ENCODE measurements at places on chromosomes 6 and 20.

- no peak for DNase-seq
Observed at GRCh38 chr6:17928514-17929430, 58.7 kb downstream of the KIF13A start.

GRCh38 chr20:49669601-49670189 lies 44.0 kb downstream of the B4GALT5 start:
- no peak for DNase-seq

GRCh38 chr20:51525241-51526105 lies 17.0 kb downstream of the NFATC2 start:
- DNase-seq: no peak

DNA sequence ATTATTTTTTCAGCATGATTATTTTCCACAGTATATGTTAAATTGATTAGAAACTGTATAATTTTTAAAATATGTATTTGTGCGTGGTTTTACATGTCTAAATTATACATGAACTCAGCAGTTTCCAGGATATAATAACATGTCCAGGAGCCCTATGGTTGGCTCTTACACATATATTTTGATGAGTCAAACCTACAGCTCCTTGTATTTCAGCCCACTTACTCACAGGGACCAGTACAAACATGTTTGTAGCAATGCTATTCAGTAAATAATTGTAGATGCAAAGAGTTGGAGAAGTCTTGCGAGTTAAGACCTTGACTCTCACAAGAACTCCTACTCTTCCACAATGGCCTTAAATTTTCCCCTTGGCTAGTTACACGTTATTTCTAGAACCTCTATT lies 107.2 kb upstream of the SASH1 start:
- DNase-seq: no peak

Data from omental fat pad (tissue), 4 donors.